ENCODE measurements at places on chromosomes 13 and 19.

DNA sequence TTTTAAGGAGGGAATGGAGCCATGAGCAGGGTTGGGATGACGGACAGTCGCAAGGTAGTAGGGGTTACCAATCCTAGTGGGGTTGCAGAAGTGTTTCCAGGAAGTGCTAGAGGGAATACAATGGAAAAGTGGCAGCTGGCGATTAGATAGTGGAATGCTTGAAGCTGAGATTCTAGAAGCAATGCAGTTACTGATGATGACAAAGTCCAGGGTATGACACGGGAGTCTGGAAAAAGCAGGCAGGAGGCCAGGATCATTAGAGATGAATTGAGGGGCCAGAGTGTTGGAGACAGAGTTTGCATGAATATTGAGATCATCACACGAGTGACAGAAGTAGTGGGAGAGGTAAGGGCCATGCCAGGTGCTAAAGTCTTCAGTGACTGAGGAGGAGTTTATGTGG lies 17.3 kb upstream of the KL start:
- no peak for DNase-seq

DNA sequence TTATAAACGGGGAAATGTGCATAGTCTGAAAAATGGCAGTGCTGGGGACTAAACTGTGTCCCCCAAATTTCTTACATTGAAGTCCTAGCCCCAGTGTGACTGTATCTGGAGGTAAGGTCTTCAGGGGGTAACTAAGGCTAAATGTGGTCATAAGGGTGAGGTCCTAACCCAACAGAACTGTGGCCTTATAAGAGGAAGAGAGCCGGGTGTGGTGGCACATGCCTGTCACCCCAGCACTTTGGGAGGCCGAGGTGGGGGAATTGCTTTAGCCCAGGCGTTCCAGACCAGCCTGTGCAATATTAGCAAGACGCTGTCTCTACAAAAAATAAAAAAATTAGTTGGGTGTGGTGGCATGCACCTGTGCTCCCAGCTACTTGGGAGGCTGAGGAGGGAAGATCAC lies 17.8 kb downstream of the PROZ start:
- DNase-seq: no peak

DNA sequence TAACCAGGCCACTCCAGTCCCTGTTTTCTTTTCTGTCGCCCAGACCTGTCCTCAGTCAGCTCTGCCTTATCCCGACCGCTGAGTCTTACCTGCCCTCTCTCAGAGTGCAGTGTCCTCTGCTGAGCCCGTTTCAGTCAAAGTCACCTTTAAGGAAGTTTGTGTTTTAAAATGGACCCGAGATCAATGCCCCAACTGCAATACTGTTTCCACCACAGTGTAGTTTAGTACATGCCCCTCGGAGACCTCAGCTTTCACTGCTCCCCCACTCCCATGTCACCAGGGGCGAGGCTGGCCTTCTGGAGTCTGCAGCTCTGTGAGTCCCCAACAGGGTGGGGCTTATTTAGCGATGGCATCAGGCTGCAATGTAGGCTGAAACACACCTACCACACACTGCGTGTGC lies 248.4 kb upstream of the TSHZ3 start:
- no peak for DNase-seq

GRCh38 chr19:3471954-3472655 lies 8.2 kb downstream of the SMIM24 start:
- DNase-seq: peak; percentile 43

- DNase-seq: no peak
Measured at GRCh38 chr19:21256722-21257121, 72.5 kb downstream of the ZNF708 start.

Measured in stimulated activated CD4-positive, alpha-beta T cell treated with anti-CD3 and anti-CD28 coated beads, Interleukin-2, amount 100 ng/mL, for 48 hours (primary cell).